SIG-M5 (cell line): ENCODE measurements at places on chromosomes 12 and 14.
A peak's percentile ranks its signal among the peaks of the same experiment; 100 is the strongest.

- DNase-seq: peak; percentile 32
Observed at GRCh38 chr12:10392394-10392930, 2.6 kb upstream of the KLRK1 start.

DNA sequence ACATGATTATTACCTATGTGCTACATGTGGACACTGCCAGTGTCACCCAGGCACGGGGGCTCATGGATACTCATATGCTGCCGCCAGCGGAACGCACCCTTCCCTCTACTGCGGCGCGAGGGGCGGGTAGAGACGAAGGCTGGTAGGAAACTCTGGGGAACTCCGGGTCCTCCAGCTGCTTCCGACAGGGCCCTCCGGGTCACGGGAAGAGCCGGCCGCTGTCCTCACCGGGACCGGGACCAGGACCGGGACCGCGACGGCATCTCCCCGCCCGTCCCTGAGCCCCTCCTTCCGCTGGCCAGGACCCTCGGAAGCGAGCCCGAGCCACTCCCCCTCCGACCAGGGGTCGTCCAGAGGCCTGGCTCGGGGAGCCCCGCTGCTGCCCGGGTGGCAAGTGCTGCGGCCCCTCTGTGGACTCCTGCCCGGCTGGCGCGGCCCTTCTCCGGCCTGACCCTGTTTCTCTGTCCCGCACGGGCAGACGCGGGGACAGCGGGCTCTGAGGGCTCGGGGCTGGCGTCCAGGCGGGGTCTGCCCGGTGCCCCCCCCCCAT is 209.6 kb downstream of the ADGRD1 start:
- no peak for DNase-seq

GRCh38 chr12:87618199-87618598 is 411.0 kb downstream of the C12orf50 start:
- no peak for DNase-seq

DNA sequence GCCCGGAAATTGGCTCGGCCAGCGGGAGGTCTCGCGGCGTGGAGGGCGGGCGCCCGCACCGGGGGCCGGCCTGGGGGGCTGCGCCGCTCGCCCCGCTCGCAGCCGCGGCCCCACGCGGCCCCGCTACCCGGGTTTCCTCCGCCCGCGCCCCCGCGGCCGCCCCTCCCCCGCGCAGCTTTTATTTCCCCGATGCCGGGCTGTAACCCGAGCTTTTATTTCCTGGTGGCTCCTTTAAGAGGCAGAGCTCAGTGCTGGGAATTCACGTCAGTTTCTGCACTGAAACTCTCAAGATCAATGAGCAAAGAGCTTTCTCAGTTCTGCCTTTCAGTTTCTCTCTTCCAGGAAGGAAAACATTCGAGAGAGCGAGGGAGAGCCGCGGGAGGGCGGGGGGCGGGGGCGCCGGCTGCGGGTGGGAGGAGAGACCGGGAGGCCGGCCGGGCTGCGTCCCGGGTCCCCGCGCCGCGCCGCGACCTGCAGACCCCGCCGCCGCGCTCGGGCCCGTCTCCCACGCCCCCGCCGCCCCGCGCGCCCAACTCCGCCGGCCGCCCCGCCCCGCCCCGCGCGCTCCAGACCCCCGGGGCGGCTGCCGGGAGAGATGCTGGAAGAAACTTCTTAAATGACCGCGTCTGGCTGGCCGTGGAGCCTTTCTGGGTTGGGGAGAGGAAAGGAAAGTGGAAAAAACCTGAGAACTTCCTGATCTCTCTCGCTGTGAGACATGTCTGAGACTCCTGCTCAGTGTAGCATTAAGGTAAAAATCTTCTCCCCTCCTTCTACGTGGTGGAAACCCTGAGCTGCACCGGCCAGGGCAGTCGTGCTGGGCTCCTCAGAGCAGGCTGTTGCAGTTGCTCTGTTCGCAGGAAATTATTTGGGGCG is at the start of gene ETV6:
ETV6 (plus strand) TSS at position 262 of the 873 bp plus-strand sequence; CDS start at position 716, 454 bp downstream.
- peak; percentile 73 for DNase-seq

DNA sequence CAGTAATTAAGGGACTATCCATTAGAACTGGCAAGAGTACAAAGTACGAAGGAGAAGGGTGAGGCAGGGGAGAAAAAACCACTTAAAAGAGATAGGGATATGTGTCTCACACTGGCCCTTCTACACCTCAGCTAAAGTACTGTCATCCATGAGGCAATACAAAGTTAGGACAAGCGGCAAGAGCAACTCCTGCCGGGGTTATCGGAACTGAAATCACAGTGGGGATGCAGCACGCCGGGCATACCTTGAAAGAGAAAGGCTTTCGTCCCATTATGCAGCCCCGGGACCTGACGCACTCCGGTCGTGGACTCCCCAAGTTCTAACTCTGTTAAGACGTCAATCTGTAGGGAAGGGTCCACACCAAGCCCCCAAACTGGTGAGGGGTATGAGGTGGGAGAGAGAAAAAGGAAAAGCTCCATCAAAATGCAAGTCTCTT is 1.1 kb downstream of the NELL2 start:
- no peak for DNase-seq

- no peak for DNase-seq
Observed at GRCh38 chr12:52175371-52176350, 16.2 kb downstream of the KRT80 start.

DNA sequence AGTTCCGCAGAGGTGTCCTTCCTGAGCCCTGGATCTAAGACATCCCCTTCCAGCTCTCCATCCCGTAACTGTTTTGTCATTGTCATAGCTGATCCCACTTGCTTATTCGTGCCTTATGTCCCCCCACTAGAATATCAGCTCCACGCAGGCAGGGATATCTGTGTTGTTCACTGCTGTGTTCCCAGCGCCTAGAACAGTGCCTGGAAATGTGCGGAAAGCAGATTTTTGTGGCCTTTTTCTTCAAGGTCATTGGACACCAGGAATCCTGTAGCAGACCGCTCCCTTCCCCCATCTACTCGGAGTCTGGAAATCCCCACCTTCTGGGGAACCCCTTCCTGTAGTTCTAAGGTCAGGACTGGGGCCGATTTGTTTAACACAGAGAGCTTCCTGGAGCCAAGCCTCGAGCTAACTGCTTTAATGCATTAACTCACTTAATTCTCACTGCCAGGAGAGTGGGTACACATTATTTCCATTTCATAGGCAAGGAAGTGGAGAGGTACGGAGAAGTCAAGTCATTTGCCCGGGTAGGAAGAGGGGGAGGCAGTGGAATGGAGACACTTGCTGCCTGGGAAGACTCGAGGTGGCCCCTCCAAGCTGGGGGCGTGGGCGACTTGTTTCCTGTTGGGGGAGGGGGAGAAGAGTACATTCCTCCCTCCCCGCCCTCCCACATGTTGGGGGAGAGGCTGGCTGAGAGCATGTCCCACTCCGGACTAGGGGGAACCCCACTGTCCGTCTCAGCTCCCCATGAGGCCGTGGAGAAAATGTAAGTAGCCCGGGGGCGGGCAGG is 1.2 kb upstream of the SH2B3 start:
- DNase-seq: no peak

DNA sequence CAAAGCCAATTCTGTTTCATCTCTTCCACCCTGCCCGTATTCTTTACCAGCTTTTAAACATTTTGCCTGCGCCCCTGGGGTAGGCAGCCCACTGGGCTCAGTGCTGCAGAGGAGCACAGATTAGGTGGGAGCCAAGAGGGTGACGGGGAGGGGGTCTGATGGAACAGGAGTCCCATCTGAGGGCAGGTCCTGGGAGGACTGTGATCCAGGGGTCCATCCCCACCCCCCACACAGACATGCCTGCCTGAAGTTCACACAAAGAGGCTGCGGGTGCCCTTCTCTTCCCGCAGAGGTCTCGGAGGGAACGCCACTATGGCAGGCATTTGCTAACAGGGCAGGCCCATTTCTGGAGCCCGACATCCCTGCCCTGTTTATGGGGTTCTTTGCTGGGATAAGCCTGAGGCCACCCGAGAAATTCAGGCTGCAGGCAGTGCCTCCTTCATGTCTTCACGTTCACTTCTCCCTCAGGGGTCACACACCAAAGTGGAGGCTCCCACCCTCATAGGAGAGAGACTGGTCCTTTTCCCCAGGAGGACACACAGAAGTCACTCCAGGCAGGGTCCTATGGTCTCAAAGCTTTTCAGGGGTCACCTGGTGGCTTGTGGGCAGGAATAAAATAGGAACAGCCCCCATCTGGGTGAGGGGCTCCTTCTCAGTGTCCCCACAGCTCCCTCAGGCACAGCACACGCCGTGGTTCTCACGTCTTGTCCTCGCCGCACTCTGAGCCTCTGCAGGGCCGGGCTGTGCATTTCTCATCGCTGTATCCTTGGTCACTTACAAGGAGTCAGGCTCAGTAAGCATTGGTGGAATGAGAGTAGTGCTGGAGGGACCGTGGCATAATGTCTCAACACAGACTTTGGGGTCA is 12.9 kb downstream of the VASH1 start:
- DNase-seq: no peak

DNA sequence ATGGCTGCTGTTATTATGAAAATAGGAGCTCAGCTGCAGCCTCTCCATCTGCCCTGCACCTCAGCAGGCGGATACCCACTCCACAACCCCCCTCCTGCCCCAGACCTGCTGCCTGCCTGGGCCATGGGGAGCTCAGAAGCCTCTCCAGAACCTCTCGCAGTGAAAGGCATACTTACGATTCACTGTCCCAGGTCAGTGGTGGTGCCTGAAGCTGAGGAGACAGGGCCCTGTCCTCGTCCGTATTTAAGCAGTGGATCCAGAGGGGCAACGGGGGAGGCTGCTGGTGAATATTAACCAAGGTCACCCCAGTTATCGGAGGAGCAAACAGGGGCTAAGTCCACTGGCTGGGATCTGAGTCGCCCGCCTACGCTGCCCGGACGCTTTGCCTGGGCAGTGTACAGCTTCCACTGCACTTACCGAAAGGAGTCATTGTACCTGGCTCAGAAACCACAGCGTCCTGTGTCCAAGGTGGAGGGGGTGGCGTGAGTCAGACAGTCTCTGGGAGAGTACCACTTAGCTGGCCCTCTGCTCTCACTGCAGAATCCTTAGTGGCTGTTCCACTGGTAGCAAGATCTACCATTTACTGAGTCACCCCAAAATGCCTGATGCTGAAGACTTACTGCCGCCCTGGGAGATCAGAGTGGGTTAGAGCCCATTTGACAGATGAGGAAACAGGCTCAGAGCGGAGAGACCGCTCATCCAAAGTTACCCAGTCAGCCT is at the start of gene SERPINA1:
SERPINA1 (minus strand) TSS at position 219 of the 720 bp plus-strand sequence. CDS start 5,365 bp downstream, outside the sequence.
- no peak for DNase-seq

- DNase-seq: no peak
Observed at GRCh38 chr12:1662761-1663439, 28.0 kb upstream of the ADIPOR2 start.

DNA sequence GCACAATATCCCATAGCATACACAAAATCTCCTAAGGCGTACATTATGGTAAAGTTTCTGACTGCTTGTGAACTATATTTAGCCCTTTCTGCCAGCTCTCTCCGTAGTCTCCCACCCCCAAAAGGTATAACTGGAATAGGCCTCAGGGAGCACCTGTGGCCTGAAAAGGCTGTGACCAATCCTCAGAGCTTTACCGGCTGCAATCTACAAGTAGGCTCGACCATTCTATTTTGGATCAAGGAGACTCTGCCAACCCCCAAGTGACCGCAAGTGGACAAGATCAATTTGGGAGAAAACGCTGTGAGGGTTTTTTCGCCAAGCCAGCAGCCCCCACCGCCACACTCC is 1.2 kb downstream of the PPTC7 start:
- no peak for DNase-seq

GRCh38 chr14:102586420-102587104 is 5.9 kb upstream of the RCOR1 start:
- DNase-seq: no peak

GRCh38 chr12:1668833-1669543 is 21.9 kb upstream of the ADIPOR2 start:
- DNase-seq: no peak

DNA sequence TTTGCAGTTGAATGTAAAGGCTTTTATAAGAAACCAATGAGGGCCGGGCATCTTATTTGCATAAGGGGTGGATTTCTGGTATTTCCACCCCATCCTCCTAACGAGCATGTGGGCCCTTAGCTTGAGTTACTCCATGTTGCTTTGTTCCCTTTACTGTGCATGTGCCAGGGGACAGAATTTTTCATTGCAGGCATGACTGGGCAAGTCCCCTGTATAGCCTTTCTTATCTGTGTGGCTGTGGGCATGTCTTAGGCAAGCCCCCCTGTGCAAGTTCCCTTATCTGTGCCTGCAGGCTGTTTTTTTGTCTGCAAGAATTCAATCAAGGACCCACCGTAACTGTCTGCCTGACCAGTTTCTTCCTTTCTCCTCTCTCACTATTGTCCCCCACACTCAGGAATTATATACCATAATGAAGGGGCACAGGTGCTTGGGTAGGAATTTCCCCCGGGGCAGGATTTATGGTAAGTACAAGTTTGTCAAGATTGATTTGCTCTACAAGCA is 152.2 kb upstream of the CNOT2 start:
- no peak for DNase-seq

GRCh38 chr14:96502621-96503305 is 581 bp downstream of the PAPOLA start:
- no peak for DNase-seq

- no peak for DNase-seq
Observed at GRCh38 chr12:106747973-106748436, 26.5 kb upstream of the RIC8B start.

GRCh38 chr14:98169170-98169587 is 1102.8 kb downstream of the BCL11B start:
- DNase-seq: no peak

DNA sequence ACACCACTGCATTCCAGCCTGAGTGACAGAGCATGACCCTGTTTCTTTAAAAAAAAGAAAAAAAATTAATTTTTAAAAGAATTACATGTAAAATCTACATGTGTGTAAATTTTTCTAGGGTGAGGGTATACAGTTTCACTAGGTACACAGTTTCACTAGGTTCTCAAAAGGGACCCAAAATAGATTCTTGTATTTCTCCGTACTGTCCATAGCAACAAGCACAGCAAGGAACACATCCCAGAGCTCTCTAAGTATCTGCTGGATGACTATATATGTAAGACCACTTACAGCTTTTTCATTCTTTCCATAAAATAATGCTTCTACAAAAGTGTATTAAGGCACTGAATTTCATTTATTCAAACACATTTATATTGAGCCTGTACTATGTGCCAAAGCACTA is 55.1 kb downstream of the ATXN2 start:
- no peak for DNase-seq

GRCh38 chr14:45810152-45810872 is 557.3 kb upstream of the MIS18BP1 start:
- DNase-seq: no peak

- DNase-seq: no peak
Observed at GRCh38 chr12:103930787-103931735, 851 bp downstream of the HSP90B1 start.

GRCh38 chr12:42129595-42130204 is 15.0 kb downstream of the GXYLT1 start:
- no peak for DNase-seq

GRCh38 chr12:21551841-21552465 is 25.9 kb downstream of the SPX start:
- no peak for DNase-seq

DNA sequence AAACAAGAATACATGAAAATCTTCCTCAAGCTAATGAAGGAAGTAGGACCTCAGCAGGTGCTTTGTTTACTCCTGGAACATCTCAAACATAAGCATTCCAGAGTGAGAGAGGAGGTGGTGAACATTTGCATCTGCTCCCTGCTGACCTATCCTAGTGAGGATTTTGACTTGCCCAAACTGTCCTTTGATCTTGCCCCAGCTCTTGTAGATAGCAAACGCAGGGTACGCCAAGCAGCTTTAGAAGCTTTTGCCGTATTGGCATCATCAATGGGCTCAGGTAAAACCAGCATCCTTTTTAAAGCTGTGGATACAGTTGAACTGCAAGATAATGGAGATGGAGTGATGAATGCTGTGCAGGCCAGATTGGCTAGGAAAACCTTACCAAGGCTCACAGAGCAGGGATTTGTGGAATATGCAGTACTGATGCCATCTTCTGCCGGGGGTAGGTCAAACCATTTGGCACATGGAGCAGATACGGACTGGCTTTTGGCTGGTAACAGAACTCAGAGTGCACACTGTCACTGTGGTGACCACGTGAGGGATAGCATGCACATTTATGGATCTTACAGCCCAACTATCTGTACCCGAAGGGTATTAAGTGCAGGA is 1.9 kb downstream of the TOGARAM1 start:
- DNase-seq: no peak
